Left ventricle myocardium inferior (tissue), 1 donor: ENCODE measurements at places on chromosomes 5 and 9. TPM values are rescaled to one million over a fixed set of nuclear protein-coding genes. Genes with fewer than 3 reads are reported as not detected.

- no peak for DNase-seq
- peaks cover 51% of the 10 kb centered on the region for H3K4me1 ChIP-seq
- H3K36me3 ChIP-seq: no peaks in the 10 kb centered on the region
- no peak overlapping the region for H3K4me3 ChIP-seq
Measured at GRCh38 chr5:3599226-3600105, 3.8 kb downstream of the IRX1 start.

The EIF4EBP3 gene
- 13.1 TPM for total RNA-seq

- no peaks in the 10 kb centered on the region for H3K36me3 ChIP-seq
- H3K4me1 ChIP-seq: peaks cover 52% of the 10 kb centered on the region
- no peak for DNase-seq
- no peaks in the 10 kb centered on the region for H3K27me3 ChIP-seq
Measured at GRCh38 chr5:147479444-147479843, 30.4 kb downstream of the DPYSL3 start.

- peaks cover 73% of the 10 kb centered on the region for H3K4me1 ChIP-seq
- H3K4me3 ChIP-seq: peak overlapping the region; percentile 91
- DNase-seq: no peak
Measured at GRCh38 chr9:121199921-121200320, 1.7 kb downstream of the RAB14 start.

The INSYN2B gene
- total RNA-seq: 0.08 TPM

The TMEM252 gene
- not detected for total RNA-seq

DNA sequence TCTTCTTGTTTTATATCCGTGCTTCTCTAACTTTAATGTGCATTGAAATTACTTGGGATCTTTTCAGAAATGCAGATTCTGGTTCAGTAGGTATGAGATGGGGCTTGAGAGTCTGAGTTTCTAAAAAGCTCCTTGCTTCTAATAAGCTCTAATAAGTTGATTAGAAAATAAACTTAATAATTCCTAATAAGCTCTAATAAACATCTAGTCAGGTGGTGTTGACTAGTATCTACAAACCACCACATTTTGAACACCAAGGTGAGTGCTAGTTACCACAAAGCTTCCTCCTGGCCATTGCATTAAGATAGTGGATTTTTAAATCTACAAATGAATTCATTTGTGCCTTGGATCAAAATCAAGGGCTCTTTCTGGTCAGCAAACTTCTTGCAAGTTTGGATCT lies 5.3 kb downstream of the TMOD1 start:
- no peak overlapping the region for H3K4me3 ChIP-seq
- H3K36me3 ChIP-seq: peaks cover 5% of the 10 kb centered on the region
- peaks cover 12% of the 10 kb centered on the region for H3K27me3 ChIP-seq
- DNase-seq: no peak
- peaks cover 92% of the 10 kb centered on the region for H3K4me1 ChIP-seq

The LIFR gene
- 45.8 TPM for total RNA-seq

DNA sequence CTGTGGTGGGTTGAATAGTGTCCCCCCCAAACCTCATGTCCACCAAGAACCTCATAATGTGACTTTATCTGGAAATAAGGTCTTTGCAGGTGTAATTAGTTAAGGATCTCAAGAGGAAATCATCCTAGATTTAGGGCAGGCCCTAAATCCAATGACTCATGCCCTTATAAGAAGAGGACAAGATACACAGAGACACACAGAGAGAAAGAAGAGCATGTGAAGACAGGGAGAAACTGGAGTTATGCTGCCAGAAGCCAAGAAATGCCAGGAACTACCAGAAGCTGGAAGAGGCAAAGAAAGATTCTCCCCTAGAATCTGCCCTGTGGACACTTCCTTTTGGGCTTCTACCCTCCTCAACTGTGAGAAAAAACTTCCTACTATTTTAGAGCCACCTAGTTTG lies 8.8 kb downstream of the FAM13B start:
- no peak overlapping the region for H3K27ac ChIP-seq
- no peak for DNase-seq
- peaks cover 75% of the 10 kb centered on the region for H3K4me1 ChIP-seq
- peaks cover 19% of the 10 kb centered on the region for H3K36me3 ChIP-seq
- no peaks in the 10 kb centered on the region for H3K27me3 ChIP-seq
